Epithelial cell of esophagus (primary cell): ENCODE measurements at places on chromosomes 16 and 17.

- DNase-seq, result peak; percentile 32
Measured at GRCh38 chr16:81485824-81486539, 41.4 kb downstream of the CMIP start.

DNA sequence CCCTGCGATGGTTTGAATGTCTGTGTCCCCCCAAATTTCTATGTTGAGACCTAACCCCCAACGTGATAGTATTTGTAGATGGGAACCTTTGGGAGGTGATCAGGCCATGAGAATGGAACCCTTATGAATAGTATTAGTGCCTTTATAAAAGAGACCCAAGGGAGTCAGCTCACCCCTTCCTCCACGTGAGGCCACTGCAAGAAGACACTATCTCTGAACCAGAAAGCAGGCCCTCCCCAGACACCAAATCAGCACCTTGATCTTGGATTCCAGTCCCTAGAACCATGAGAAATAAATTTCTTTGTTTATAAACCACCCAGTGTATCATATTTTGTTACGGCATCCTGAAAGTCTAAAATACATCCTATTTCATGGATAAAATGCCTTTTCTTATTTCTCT lies 64.4 kb upstream of the LRRC37A3 start:
- DNase-seq, result no peak

- peak; percentile 68 for DNase-seq
Measured at GRCh38 chr16:56013962-56014552, 138.9 kb upstream of the CES5A start.

DNA sequence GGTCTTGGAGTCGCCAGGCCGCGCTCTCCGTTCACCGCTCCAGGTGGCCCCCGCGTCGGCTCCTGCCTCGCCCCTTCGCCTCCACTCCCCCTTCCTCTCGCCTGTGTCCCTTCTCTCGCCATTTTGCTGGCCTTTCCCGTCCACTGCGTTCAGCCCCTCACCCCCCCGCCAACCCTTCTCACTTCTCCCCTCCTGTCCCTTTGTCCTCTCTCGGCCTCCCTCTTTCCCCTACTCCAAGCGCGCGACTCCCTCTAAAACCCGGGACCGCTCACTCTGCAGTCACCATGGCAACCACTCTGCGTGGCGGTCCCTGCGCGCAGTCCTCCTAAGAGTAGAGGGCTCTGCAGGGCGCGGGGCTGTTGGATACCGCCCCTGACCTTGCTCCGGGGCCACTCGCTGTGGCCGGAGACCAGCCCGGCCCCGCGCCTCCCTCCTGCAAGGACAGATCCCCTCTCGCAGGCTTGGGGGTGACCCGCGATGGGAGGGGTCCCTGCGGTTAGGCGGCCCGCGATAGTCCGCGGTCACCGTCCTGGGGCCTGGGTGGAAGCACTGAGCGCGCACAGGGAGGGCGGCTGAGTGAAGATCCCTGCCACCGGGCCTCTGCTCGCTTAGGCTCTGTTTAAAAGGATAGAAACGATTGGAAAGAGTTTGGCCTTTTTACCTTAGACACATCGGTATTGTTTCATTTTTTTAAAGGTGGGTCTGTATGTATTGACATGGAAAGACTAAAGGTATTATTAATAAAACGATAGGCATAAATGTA lies 454 bp downstream of the CCDC40 start:
- DNase-seq, result no peak

GRCh38 chr17:7460850-7461660 lies 16.2 kb downstream of the CHRNB1 start:
- no peak for DNase-seq

DNA sequence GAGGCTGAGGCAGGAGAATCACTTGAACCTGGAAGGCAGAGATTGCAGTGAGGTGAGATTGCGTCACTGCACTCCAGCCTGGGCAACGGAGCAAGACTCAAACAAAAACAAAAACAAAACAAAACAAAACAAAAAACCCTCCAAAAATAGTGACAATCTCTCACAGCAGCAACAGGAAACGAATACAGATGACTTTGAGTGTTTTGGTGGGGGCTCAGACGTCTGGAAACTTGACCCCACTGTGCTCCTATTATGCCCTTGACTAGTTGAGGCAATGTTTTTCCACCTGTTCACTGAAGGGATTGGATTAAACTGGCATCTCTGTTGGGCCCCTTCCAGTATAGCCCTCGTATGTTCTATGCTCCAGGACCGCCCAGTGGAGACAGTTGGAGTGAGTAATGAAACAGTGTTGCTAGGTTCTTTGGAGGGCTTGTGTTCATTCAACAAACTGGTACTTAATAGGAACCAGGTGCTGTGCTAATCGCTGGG lies 167.0 kb downstream of the UTP18 start:
- no peak for DNase-seq

GRCh38 chr16:19126300-19126699 lies 12.5 kb downstream of the ITPRIPL2 start:
- no peak for DNase-seq

DNA sequence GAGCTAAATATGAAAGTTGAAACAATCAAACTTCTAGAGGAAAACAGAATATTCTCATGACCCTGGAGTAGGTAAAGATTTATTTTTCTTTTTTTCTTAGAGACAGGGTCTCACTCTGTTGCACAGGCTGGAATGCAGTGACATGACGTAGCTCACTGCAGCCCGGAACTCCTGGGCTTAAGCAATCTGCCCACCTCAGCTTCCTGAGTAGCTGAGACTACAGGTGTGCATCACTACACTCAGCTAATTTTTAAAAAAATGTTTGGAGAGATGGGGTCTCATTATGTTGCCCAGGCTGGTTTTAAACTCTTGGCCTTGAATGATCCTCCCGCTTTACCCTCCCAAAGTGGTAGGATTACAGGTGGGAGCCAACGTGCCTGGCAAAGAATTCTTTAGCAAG lies 15.5 kb downstream of the IKZF3 start:
- DNase-seq, result no peak

DNA sequence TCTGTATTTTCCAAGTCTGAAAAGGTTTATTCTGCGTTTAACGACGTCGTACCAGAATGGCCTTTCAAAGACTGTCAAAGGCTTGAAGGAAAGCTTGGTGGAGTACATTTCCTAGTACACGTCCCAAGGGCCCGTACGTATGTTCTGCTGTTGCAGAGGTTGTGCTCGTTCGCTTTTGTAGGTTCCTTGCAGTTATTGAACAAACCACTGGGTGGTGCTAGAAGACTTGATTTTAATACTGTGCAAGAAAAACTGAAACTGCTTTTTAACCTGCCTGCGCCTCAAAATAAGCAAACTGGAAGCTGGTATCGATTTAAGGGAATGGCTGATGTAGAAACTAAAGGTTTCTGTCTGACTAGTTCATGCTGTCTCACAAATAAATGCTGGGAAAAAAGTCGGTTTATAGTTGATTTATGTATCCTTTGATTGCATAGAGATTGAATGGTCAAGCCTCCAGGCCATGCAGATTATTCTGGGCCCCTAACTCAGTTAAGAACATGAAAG lies 54.6 kb downstream of the USP10 start:
- peak; percentile 86 for DNase-seq

GRCh38 chr17:63151941-63152523 lies 186.0 kb downstream of the TANC2 start:
- no peak for DNase-seq

DNA sequence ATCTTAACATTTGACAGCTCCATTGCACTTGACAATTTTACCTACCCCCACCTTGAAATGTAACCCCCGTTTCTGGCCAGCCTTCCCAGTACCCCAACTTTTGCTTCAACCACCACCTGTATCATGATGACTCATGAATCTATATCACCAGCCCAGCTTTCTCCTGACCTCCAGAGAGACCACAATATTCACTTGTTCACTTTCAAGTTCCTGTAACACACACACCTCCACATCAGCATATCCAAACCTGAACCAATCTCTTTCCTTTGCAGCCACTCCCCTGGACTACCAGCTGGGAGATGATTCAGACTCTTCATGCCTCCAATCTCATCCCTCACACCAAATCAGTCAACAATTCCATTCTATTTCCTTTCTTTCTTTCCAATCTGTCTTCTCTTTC lies 8.0 kb downstream of the SMG6 start:
- peak; percentile 55 for DNase-seq

DNA sequence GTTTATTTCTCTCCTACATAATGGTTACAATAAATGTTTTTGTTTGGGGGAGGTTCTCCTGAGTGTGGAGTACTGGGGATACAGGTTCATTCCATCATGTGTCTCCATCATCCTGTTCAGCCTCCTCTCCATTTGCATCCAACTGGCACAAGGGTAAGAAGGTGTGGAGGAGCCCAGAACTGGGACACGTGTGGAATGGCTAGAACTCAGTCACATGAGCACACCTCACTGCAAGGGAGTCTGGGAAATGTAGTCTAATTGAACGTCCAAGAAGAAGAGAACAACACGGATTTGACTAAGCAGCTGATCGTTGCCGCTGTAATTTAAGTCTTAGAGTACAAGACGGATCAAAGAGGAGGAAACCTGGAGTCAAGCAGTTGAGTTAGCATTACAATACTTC lies 6.1 kb downstream of the OR1A1 start:
- DNase-seq, result no peak

DNA sequence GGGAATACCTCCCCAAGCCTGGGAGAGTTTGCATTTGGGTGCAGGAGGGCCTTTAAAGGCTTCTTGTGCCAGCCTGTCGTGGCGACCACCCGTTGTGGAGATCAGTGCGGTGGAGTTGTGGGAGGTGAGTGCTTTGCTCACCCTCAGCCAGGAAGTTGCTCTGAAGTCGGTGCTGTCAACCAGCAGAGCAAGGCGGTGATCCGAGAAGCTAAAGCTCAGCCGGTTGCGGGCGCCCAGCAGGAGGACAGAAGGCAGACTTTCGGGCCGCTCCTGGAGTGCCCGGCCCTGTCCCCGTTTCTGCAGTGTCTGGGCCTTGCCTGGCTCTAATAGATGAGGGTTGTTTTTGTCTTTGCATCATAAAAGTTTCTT lies 1.4 kb downstream of the UBE2I start:
- peak; percentile 32 for DNase-seq

DNA sequence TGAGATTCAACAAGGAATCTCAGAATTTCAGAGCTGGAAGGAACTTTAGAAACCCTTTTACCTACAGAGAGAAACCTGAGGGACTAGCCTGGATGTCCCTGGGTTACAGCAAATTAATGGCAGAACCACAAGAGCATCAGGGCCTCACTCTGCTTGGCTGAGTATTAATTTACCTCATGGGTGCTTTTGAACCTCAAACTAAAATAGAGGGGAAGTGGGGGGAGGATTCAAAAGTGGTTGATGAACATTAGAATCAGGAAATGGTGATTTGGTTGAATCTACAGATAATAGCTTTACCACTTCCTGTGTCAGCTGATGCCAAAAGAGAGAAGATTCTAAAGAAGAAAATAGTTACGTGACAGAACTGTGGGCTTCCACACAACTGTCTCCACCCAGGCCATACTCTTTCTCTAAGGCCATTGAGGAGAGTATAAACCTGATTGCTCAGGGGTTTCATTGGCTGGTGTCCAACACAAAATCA lies 11.3 kb upstream of the SKAP1 start:
- no peak for DNase-seq

DNA sequence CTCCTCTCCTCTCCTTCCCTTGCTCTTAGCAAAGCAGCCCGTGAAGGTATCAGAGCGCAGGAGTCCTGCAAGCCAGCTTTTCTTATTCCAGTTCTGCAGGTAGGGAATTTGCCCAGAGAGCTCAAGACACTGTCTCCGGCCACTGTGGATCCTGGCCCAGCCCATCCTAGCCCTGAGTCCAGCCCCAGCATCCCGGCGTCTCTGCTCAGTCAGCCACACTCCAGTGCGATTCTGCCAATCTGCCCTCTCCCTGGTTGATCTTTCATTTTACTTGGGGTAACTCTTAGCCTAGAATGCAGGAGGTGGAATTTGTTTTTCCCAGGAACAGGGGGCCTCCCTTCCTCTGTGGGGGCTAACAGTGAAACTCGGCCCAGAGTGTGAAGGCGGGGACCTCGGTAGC lies 176.9 kb upstream of the GSE1 start:
- DNase-seq, result no peak

DNA sequence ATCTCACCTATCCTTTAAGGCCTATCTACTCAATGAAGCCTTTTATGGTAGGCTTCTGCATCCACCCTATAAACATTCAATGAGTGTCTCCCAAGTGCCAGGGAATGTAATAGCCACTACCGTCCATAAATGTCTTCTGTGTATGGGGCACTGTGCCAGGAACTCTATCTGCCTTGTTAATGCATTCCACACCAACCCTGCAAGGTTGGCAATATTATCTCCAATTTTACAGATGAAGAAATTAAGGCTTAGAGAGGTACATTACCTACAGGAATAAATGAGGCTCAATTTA lies 20.0 kb downstream of the MAP3K14 start:
- DNase-seq, result no peak
